ENCODE measurements at places on chromosomes 5 and 9. TPM values are rescaled to one million over a fixed set of nuclear protein-coding genes. Genes with fewer than 3 reads are reported as not detected.

DNA sequence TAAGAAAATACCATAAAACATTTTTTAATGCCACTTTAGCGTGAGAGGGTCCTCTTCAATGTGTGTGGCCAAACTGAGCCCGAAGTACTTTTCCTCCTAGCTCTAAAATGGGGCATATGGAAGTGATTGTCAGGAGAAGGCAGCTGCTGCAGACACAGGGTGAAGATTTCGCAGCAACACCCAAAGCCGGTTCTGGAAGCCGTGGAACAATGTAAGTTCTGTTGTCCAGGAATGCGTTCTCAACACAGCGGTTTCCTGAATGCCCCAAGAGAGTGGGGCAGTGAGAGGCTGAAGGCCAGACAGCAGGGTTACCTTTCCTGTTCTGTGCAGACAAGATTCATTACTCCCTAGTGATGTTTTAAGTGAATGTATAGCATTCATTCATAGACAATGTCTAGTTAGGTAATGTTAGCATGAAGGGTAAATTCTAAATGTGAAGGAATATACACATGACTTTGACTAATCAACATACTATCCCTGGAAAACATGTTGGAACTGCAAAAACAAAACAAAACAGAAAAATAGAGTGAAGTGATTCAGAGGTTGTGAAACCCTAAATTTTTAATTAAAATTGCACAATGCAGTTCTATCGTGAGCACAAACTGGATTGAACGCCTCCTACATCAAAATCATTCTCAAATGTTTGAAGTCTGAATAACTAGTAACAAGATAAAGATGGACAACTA, 197.0 kb upstream of the SEMA6A start:
- H3K27me3 ChIP-seq, result no peaks in the 10 kb centered on the region
- no peak overlapping the region for H3K27ac ChIP-seq
- H3K4me1 ChIP-seq, result no peaks in the 10 kb centered on the region
- no peak for DNase-seq
- H3K36me3 ChIP-seq, result no peaks in the 10 kb centered on the region
- H3K4me3 ChIP-seq, result no peak overlapping the region

The HTR4 gene
- total RNA-seq, result 21.5 TPM

GRCh38 chr5:59393585-59394420, 499.7 kb downstream of the PDE4D start:
- DNase-seq, result no peak
- H3K27ac ChIP-seq, result no peak overlapping the region
- H3K4me1 ChIP-seq, result no peaks in the 10 kb centered on the region
- H3K27me3 ChIP-seq, result no peaks in the 10 kb centered on the region

The CD180 gene
- 5.0 TPM for total RNA-seq

GRCh38 chr9:89896806-89897340, 292.1 kb downstream of the GADD45G start:
- no peaks in the 10 kb centered on the region for H3K36me3 ChIP-seq
- no peak for DNase-seq
- no peak overlapping the region for H3K27ac ChIP-seq
- H3K4me1 ChIP-seq, result peaks cover 13% of the 10 kb centered on the region

DNA sequence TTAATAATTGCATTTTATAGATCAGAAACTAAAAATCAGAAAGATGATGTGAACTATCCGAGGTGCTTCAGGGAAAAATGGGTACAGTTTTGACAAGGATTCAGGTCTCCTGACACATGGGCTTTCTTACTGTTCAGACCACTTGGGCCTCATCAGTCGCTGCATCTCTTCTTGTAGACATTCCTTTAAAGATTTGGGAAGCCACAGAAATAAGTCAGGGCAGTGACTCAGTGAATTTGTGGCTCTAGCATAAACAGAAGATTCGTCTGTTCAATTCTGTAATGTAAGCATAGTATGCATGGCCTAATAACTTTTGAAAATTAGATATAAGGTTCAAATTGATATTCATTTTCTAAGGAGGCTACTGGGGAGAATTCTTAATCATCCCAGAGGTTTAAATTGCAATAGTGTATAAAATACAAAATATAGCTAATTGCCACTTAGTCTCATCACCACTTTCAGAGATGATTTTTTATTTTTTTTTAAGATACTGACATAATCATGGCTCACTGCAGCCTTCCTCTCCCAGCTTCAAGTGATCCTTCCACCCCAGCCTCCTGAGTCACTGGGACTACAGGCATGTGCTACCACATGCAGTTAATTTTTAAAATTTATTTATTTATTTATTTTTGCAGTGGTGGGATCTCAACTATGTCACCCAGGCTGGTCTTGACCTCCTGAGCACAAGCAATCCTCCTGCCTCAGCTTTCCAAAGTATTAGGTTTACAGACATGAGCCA, 48.9 kb downstream of the RASEF start:
- no peak for DNase-seq
- H3K4me3 ChIP-seq, result no peak overlapping the region
- no peaks in the 10 kb centered on the region for H3K27me3 ChIP-seq
- H3K27ac ChIP-seq, result no peak overlapping the region
- H3K36me3 ChIP-seq, result no peaks in the 10 kb centered on the region
- no peaks in the 10 kb centered on the region for H3K4me1 ChIP-seq

The SLC22A5 gene
- 152 TPM for total RNA-seq

- no peak overlapping the region for H3K4me3 ChIP-seq
- no peaks in the 10 kb centered on the region for H3K4me1 ChIP-seq
- H3K27ac ChIP-seq, result no peak overlapping the region
Measured at GRCh38 chr5:143964919-143965318, 153.0 kb downstream of the HMHB1 start.

Data from Peyer's patch (tissue), 4 donors.